Stimulated activated naive CD8-positive, alpha-beta T cell treated with anti-CD3 and anti-CD28 coated beads, Interleukin-15, Interleukin-2, amounts not matched to agents 100 U/mL and 50 U/mL, for 24 hours (primary cell): ENCODE measurements at places on chromosomes 11 and 22.
A peak's percentile ranks its signal among the peaks of the same experiment; 100 is the strongest.

DNA sequence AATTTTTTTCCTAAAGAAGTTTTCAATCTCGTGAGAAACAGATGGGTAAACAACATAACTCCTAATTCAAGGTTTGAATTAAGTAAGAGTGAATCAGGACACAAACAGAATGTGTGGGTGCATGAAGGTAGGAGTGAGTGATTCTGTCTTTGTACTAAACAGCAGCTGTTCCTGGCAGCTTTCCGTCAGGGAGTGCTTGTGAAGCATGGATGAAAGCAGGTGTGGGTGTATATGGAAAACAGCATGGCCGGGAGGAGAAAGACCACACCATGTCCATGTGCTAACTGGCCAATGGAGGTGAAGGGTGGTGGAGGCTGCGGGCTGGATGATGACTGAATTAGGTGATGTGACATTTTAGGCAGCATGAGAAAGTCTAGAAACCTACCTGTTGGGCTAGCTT is 49.6 kb downstream of the BARX2 start:
- no peak for DNase-seq

DNA sequence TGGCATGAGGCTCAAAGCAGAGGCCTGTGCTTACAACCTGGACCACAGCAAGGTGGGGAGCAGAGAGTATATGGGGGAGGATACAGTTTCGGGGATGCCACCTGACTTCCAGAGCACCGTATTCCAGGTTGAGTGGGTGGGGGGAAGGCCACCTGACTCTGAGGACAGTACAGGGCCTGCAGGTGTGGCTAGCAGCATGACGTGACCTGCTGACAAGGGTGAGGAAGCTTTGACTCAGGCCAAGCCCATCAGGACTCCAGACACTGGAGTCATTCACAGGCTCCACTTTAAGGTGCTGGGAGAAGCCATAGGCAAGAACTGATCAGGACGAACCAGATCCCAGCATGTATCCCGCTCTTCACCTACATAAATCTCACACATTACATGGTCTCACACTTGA is 34.6 kb upstream of the CRTAM start:
- DNase-seq: no peak

- DNase-seq: no peak
Observed at GRCh38 chr11:8003187-8003586, 16.1 kb downstream of the EIF3F start.

- DNase-seq: no peak
Observed at GRCh38 chr11:6841694-6842093, 3.8 kb upstream of the OR10A5 start.

GRCh38 chr11:57513911-57514537 is 1.5 kb downstream of the SLC43A1 start:
- DNase-seq: peak; percentile 43

DNA sequence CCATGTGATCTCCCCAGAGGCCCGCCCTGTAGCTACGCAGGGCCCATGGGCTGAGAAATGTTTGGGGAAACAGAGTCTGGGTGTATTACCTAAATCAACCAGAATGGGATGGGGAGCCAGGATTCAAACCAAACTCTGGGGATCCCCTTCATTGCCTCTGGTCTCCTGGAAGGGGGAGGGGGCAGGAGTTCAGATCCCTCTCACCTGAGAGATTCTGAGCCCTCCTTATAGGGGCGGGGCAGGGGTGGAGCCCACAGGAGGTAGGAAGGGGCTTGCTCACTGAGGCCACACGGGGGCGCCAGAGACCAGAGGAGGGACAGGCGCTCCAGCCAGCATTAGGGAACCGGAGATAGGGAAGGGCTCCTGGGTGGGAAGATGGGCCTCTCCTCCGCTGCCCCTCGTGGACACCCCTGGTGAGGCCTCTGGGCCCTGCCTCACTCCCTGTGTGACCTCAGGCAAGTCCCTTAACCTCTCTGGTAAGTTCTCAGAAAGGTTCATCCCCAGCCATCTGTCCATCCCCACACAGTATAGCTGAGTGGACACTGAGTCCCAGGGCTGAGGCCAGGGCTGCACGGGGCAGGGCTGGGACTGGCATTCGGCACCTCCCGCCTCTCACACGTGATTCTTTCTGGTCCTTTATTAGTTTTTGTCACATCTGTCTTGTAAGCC is 2.7 kb upstream of the CDC42BPG start:
- DNase-seq: peak; percentile 98

DNA sequence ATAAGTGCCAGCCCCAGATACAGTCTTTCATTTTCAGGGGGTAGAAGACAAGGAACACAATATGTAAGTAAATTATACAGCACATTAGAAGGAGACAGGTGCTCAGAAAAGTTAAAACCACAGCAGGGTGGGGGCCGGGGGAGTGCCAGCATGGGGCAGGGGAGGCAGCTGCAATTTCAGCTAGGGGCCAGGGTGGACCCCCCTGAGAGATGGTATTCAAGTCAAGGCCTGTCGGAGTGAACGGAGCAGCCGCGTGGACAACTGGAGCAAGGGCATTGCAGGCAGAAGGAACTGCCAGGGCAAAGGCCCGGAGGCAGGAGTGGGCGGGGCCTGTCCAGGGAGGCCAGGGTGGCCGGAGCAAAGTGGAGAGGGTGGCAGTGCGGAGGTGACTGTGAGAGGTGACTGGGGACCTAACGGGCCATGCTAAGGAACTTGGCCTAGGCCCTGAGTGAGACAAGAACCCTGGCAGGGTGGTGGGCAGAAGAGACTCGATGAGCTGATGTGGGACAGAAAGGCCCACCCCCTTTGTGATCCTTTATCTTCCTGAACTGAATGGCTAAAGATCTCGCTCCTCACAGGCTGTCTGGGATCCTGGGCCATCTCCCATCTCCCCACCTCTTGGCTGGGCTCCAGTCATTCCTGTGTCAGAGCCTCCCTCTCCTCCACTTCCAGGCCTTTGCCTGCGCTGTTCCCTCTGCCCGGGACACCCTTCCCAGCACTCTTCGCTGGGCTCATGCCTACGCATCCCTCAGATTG is 22.4 kb upstream of the FLRT1 start:
- DNase-seq: no peak

DNA sequence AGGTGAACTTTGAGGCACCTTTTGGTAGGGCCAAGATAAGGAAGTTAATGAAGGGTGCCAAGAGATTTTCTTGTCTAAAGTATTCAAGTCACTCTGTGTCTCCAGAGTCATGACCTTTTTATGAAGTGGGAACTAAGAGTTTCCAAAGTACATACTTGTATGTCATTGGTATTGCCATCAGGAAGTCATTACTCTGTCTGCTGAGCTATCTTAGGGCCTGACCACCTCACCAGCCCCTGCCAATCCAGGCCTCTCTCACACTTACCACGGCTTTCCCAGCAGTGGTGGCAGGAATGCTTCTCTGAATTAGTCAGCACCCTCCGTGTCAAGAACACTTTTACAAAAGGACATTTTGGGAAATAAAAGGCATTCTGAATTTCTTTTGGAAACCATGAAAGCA is 192.8 kb upstream of the MTNR1B start:
- DNase-seq: no peak

DNA sequence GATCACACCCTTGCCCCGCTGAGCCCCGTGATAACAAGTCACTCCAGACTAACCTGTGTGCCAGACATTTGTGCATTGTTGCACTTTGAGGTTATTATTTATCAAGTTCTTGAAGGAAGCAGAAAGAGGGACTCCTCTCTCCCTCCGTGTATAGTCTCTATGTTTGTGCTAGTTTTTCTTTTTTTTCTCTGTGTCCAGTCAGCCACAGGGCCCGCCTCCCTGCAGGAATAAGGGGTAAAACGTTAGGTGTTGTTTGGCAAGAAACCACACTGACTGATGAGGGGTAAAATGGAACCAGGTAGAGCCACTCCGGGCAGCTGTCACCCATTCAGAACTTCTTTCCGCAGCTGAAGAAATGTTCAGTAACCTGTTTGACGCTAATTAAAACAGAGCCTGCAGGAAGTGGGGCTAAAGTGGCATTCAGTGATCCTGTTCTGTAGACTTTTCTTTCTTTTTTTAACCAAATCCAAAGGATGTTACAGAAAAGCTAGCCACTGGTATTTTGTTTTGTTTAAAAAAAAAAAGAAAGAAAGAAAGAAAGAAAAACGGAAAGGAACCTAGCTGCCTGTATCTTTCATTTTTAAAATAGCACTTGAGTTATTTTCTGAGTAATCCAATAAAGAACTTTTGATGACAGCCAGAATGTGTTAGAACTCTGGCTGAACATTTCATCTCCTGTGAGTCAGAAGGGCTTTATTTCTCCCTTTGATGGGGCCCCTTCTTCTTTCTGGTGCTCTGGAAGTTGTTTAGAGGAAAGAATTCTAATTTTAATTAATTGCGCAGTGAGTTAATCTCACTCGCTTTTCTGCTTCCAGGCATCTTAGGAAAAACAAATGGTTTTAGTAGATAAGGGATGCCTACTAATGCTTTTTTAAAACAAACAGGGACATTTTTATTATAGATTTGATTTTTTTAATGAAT is 58.2 kb downstream of the COMMD9 start:
- no peak for DNase-seq

DNA sequence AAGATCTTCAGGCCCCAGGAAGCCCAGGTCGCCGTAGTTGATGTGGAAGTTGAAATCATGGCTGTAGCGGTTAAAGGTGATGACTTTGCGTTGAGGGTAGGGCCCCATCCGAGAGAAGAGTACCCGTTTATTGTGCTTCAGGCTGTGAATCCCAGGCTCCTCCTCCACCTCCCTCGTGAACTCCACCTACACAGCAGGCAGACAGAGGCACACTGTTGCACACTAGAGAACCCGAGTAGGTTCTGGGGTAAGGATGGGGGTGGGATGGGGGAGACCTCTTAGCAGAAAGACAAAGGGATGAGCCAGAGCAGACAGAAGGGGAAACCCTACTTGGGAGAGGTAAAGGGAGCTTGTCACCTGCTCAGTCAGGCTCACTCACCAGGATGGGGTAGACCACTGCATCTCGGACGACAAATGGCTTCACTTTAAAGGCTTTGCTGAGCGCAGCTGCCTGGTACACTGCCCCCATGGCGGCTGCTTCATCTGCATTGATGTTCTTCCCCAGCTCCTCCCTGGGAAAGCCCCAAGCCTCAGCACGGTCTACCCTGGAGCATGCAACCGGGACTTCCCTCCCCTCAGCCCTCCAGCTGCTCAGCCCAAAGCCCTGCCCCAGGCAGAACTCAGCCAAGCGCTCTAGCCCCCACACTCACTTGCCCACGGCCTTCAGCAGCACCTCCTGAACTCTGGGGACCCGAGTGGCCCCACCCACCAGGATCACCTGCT is 5.4 kb downstream of the HYOU1 start:
- DNase-seq: peak; percentile 37

- no peak for DNase-seq
Observed at GRCh38 chr11:133790995-133791394, 54.3 kb downstream of the SPATA19 start.

DNA sequence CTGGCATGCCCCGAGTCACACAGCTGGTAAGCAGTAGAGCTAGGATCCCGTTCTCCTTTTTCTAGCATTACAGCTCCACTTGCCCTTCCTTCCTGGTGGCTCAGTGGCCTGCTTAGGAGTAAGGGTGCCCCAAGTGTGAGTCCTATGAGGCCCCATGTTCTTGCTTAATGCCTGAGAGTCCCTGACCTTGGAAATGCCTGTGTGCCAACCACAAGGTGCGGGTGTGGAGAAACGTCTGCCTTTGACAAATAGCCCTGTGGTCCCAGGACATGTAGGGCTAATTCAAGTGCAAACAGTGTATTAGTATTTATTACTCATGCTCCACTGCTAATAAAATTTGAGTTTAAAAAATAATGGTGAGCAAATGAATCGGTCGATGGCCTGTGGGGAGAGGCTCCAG is 18.4 kb downstream of the GRIK4 start:
- DNase-seq: no peak

GRCh38 chr22:18145676-18146388 is 4.1 kb upstream of the USP18 start:
- no peak for DNase-seq
